ENCODE measurements at places on chromosomes 7 and 10. TPM values are rescaled to one million over a fixed set of nuclear protein-coding genes. Genes with fewer than 3 reads are reported as not detected.

Gene PLAC9
- total RNA-seq, result 0.71 TPM

Gene GRID1
- total RNA-seq, result 10.0 TPM

Gene STAMBPL1
- total RNA-seq, result 11.3 TPM

Gene PLAU
- 0.57 TPM for total RNA-seq

Gene OPALIN
- 0.21 TPM for total RNA-seq

Gene GLI3
- total RNA-seq, result 1.1 TPM

- no peak for ATAC-seq
These were observed 37.2 kb upstream of the EPC1 start for GRCh38 chr10:32384171-32384570.

DNA sequence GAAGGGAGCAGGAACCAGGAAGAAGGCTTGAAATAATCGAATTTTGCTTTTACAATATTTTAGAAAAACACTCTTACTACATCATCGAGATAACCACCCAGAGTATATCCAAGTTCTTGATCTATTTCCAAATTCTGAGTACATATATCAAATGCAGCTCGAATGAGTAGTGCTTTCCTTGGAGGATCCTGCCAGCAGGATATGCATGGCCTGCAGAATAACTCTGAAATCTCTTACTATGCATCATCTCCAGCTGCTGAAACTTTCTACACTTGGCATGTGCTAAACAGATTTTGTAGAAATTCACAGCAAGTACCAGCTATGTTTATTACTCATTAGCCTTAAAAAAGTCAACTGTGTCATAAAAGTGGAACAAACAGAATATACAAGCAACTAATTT, 44.0 kb upstream of the ANK3 start:
- peak; percentile 93 for ATAC-seq

- peak; percentile 63 for ATAC-seq
These were observed 191.3 kb downstream of the CUX1 start for GRCh38 chr7:102008535-102009262.

DNA sequence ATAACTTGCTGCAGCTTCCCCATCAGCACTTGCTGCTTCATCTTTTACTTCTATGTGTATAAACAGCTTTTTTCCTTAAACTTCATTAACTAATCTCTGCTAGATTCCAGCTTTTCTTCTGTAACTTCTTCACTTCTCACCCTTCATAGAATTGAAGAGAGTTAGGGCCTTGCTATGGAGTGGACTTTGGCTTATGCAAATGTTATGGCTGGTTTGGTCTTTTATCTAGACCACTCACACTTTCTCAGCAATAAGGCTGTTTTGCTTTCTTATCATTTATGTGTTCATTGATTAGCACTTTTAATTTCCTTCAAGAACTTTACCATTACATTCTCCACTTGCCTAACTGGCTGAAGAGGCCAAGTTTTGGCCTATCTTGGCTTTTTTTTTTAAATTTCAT, 64.2 kb upstream of the HELLS start:
- ATAC-seq, result no peak

GRCh38 chr10:67618116-67618515, 77.9 kb downstream of the CTNNA3 start:
- no peak for ATAC-seq

- ATAC-seq, result no peak
These were observed 57.0 kb downstream of the HECTD2 start for GRCh38 chr10:91467114-91467513.

DNA sequence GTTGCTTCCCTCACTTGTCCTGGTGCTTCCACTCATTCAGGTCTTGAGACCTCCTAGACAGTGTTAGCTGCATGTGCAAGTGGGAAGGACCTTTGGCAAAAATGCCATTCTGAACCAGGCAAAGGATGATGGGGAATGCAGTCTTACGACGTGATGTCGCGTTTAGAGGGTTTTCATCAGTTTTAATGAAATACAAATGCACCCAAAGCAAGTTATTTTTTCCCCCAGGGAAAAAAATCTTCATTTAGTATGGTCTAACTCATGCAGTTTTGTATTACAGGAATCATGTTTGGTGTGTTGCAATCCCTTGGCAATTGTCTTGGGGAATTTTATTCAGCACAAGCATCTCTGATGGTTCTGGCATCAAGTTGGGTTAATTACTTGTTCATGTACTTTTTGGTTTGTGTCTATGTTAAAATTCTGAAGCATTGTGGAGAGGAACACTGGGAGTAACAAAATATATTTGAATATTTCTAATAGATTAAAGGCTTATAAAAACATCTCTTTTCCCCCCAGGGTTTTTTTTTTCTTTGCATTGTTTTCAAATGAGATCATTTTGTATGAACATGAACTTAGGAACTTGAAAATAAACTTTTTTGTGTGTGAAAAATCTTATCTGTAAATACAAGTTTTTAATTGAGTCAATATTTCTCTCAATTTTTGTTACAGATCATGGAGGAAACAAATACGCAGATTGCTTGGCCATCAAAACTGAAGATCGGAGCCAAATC, 188.9 kb downstream of the BICC1 start:
- ATAC-seq, result no peak

DNA sequence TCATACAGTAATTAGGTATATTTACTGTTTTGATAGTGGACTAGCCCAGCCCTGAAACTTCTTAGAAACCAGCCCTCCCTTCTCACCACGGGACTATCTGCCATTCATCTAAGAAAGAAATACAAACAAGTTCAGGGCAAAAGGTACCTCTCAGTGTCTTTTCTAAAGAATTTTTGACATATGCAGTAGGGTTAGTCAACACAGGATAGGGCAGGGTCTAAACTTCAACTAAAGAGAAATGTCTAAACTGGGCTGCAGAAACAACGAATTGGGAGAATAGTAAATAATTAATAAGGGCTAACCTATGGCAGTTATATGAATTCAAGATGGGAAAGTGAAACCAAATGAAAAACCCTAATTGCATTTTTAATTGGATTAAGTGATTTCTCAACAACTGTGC, 496.6 kb downstream of the INHBA start:
- no peak for ATAC-seq

DNA sequence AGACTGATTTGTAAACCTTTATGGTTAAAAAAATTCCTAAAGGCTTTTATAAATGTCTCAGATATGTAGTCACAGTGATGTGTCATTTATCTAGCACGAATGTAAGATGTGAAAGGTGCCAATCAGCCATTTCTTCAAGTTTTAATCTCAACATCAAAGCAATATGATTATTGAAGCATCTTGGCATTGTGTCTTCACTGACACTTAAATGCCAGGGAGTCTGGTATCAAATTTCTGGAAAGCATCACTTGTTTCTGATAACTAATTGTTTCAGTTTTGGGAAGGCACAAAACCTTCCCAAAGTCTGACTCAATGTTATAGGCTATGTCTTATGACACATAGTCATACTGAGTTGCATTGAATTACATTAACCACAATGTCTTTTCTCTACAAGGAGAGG, 492.0 kb upstream of the CNTNAP2 start:
- no peak for ATAC-seq

All from motor neuron (in vitro differentiated cells).